COR-L47 (cell line): ENCODE measurements at places on chromosomes 11 and 22.

GRCh38 chr22:43554694-43555365 lies 143.0 kb downstream of the MPPED1 start:
- no peak for DNase-seq

DNA sequence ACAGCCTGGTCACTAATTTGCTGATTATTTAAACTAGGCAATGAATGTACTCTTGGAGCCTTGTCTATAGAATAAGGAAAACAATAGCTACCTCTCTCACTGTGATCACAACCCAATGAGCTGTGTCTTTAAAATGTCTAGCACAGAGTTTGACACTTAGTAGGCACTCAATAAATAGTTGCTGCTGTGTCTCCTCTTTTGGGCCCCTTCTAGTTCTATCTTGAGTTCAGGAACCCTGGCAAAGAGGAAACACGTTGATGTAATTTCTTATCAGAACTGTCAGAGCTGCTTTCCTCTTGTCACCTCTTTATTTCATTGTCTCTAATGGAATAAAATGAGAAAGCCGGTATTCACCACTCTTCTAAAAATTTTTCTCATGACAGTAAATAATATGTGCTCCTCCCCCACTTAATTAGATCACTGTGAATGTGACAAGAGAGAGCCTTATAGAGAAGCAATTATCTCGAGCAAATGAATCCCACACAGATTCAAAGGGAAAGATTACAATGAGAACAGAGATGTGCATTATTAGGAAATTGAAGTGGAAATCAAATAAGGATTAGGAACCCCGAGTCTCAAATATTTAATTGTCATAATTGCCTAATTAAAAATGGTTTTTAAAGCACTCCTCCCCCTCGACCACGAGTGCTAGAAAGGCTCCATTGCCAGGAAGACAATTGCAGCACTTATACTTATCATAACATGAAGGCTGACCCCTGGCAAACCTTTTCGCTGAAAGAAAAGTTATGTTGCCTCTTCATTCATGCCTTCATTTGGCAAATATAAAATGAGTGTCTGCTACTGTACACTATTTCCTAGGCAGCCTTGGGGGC lies 175.0 kb upstream of the BDNF start:
- no peak for DNase-seq

DNA sequence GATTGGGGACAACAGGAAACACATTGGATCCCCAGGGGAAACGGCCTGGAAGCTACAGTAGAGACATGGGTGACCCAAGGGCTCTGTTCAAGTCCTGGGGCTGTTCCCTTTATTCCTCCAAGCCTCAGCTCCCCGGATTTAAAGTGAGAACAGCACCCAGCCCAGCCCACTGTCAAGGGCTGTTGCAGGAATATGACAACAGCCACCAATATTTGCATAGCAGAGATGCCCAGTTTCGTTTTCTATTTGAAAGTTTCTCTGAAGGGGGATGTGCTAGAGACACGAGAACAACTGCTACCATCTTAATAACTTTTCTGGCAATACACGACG lies 81.1 kb upstream of the WNT7B start:
- no peak for DNase-seq

- no peak for DNase-seq
Measured at GRCh38 chr11:27720277-27720830, 20.1 kb upstream of the BDNF start.

DNA sequence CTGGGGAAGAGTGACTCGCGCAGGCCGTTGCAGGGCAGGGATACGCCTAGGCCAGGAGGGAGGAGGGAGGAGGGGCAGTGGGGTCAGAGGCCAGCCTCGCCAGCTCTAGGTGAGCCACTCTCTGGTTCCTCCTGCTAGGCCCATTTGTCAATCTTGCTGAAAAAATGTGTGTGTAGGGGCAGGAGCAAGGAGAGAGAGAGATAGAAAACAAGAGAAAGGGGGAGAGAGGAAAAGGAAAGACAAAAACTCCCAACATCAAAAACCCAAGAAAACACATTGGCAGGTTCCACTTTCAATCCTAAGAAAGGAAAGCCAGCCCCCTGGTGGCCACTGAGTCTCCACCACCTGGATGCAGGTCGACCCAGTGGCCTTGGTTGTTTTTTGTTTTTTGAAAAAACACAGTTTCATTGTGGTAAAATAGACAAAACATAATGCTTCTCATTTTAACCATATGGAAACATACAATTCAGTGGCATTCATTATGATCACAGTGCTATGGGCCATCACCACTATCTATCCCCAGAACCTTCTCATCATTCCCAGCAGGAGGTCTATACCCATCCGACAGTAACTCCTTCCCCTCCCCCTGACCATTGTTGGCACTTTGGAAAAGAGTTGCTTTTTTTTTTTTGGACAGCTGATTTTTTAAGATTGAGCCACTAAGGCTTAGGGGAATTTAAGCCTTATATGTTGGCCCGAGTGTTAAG lies 10.9 kb downstream of the OMP start:
- peak; percentile 66 for DNase-seq

GRCh38 chr11:71139516-71140205 lies 112.7 kb downstream of the SHANK2 start:
- no peak for DNase-seq

DNA sequence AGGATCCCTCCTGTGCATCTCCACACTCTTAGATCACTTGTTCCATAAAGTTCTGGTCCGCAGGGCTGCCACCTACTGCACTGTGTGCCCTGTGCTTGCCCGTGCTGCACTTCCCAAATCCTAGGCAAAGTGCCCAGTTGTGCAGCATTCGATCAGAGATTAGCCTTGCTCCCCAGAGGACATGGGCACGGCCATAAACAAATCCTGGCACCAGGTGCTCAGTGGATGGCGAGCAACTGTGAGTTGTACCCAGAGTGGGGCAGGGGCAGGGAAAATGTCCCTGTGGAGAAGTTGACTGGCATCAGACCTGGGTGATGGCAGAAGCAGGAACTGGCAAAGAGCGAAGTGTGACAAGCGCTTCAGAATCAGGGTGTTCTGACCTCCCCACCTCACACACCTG lies 4.7 kb downstream of the FADS2 start:
- no peak for DNase-seq

GRCh38 chr22:35597692-35598395 lies 19.3 kb downstream of the MB start:
- no peak for DNase-seq

DNA sequence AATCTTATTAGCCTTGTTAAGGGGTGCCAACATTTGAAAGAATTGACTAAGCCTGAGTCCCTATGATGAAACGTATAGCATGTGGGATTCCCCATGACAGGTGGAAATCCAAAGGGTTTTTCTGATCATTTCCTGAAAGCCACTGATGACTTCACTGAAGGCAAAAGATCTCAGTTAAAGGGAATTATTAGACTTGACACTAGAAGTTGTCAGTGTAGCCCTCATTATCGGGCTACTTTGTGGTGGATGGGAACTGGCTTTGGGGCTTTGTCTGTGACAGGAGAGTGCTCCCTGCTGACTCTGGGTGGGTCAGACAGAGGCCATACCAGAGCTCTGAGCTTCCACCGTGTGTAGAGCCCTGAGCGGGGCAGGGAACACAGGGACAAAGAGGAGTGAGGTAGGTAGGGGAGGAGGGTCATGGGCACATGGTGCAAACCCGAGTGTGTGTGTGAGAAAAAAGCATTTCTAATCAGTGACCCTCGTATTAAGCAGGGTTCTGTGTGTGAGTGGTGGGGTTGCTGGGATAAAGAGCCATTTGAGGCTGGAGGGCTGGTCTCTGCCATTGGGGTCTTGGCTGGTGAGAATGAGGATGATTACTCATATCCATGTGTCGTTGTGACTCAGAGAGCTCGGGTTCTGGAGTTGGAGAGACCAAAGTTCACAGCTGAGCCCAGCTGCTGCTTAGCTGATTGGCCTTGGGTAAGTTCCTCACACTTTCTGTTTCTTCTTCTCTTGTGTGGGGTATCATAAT lies 101.1 kb downstream of the GRIK4 start:
- no peak for DNase-seq

DNA sequence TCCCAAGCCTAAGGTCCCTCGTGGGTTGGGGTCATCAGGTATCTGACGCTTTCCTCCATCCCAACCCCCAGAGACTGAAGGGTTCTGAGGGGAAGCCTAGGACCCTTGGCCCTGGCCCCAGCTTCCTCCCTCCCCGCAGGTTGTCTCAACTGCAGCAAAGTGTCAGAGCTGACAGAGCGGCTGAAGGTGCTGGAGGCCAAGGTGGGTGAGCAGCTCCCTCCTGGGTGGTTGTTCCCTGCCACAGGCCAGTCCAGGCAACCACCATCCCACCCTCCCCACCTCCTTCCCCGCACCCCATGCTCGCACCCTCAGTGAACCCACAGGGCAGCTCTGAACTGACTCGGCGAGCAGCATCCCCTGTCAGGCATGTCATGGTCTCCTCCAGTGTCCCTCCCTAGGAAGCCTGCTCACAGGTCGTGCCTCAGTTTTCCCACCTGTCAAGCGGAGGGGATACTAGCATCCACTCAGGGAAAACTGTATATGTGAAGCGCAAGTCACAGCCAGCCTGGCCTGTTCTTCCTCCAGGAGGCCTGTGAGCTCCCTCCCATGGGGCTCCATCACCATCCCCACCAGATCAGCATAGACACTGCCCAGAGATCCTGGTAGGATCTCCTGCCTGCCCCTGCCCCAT lies 20.8 kb downstream of the EMID1 start:
- no peak for DNase-seq

DNA sequence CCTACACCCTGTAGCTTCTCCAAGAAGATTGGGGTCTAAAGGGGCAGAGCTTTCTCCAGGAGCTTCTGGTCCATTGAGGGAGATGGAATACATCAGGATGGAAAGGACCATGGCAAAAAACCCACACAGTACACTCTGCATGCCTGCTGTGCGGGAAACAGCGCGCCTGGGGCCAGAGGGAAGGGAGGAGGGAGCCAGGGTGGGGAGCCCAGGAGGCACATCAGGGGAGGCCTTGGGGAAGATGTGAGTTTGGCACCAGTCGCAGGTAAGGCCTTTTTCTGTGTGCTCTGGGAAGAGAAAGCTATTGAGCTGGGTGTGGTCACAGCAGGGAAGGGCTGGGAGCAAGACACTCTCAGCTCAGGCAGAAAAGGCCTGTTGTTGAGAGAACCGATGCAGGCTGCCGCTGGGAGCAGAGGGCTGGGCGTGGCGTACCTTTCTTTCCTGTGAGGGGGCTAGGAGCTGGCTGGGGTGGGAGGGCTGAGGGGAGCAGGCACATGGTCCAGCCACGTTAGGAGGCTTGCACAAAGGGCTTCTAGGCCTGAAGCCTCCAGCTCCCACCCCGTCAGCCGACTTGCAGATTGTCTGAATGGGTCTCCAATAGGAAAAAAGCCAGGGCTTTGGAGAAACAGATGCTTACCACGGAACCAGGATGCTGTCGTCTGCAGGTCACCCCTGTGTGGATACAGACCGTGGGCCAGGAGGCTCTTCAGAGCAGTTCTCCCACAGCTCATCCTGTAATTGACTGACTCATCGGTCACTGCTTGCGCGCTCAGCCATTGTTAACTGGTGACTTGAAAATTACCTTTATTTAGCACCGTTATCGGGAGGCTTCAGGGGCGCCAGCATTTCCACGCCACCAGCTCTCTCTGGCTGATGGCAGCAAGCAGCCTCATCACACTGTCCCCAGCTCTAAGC lies 237.3 kb downstream of the ST3GAL4 start:
- DNase-seq: peak; percentile 82

DNA sequence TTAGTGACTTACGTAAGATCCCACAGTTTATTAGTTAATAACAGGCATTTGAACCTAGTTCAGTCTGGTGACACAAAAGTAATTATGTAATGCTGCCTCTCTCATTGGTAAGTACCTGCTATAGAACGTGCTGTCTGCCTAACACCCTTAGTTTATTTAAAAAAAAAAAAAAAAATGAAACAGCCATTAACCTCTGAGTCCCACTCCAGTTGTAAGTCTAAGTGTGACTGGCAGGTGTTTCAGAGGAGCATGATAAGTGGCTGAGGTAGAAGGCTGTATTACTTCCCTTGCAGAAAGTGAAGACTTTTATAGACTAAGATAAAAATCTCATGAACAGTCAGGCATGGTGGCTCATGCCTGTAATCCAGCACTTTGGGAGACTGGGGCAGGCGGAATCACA lies 140.5 kb downstream of the TRIM44 start:
- no peak for DNase-seq

GRCh38 chr11:18308242-18308641 lies 13.7 kb downstream of the HPS5 start:
- no peak for DNase-seq

- no peak for DNase-seq
Measured at GRCh38 chr11:63869683-63870082, 30.8 kb downstream of the MARK2 start.

GRCh38 chr11:118295815-118296454 lies 8.6 kb upstream of the CD3E start:
- DNase-seq: no peak

DNA sequence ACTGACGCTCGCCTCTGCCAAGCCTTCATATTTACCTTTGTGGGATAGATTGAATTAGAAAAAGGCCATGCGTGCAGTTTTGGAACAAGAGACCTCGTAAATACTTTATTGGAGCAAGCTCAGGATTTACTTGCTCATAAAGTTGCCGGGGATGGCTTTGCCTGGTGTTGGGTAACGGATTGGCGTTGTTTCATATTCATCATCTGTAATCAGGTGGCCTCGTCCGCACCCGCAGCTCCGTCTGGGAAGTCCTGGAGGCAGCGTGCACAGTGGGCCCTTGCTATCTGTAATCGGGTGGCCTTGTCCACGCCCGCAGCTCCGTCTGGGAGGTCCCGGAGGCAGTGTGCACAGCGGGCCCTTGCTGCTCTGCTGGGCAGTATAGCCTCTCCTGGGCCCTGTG lies 1209.3 kb downstream of the BRD1 start:
- no peak for DNase-seq

GRCh38 chr22:43862074-43862881 lies at the start of gene SULT4A1:
Gene SULT4A1, minus strand, starts transcription at chr22:43862513. Its CDS starts 131 bp downstream, at chr22:43862382.
- DNase-seq: peak; percentile 72

DNA sequence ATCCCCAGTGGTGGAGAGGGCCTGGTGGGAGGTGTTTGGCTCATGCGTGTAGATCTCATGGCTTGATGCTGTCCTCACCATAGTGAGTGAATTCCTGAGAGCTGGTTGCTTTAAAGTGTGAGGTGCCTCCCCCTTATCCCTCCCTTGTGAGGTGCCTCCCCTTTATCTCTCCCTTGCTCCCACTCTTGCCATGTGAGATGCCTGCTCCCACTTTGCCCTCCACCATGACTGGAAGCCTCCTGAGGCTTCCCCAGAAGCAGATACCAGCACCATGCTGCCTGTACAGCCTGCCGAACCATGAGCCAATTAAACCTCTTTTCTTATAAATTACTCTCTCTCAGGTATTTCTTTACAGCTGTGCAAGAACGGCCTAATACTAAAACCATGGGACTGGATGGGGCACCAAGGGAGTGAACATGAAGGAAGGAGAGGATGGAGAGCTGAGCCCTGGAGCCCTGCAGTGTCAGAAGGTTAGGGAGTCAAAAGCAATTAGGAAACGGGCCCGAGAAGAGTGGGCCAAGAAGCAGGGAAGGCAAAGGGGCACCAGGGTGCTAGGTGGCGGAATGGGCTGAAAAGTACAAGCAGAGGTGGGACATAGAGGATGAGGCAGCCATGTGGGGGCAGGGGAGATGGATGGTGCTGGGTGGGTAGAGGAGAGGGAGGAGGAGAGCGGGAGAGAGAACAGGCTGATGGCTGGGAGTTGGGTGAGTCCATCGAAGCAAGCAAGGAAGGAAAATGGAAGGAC lies 9.4 kb downstream of the IFITM10 start:
- no peak for DNase-seq

GRCh38 chr11:26243426-26243825 lies 88.5 kb upstream of the ANO3 start:
- DNase-seq: no peak
